Right atrium auricular region (tissue), 2 donors: ENCODE measurements at places on chromosomes 11 and 22. TPM values are rescaled to one million over a fixed set of nuclear protein-coding genes. Genes with fewer than 3 reads are reported as not detected.
A peak's percentile ranks its signal among the peaks of the same experiment; 100 is the strongest.

- peaks cover 42% of the 10 kb centered on the region for H3K4me1 ChIP-seq
- no peaks in the 10 kb centered on the region for H3K36me3 ChIP-seq
- DNase-seq = no peak
- no peaks in the 10 kb centered on the region for H3K27me3 ChIP-seq
Observed at GRCh38 chr11:44607987-44608386, 42.5 kb downstream of the CD82 start.

- no peak overlapping the region for H3K4me3 ChIP-seq
- no peak for DNase-seq
- H3K4me1 ChIP-seq = no peaks in the 10 kb centered on the region
- H3K36me3 ChIP-seq = no peaks in the 10 kb centered on the region
- no peak overlapping the region for H3K27ac ChIP-seq
Observed at GRCh38 chr11:32309530-32310213, 125.7 kb downstream of the WT1 start.

DNA sequence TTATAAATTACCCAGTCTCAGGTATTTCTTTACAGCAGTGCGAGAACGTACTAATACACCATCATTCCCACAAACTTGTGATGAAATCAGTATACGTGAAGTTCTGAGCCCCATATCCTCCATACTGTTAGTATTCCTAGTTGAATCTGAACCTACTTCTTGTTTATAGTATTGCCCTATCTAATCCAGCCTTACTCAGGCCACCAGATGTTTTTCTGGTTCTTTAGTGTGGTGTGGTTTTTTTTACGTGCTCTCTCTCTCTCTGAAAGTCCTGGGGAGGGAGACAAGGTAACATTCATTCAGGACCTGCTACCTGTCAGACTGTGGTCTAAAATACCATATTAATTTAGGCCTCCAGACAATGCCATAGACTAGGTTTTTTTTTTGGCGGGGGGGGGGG lies 47.6 kb upstream of the TEAD1 start:
- no peaks in the 10 kb centered on the region for H3K36me3 ChIP-seq
- no peaks in the 10 kb centered on the region for H3K27me3 ChIP-seq
- no peaks in the 10 kb centered on the region for H3K4me1 ChIP-seq
- no peak for DNase-seq
- no peak overlapping the region for H3K4me3 ChIP-seq

DNA sequence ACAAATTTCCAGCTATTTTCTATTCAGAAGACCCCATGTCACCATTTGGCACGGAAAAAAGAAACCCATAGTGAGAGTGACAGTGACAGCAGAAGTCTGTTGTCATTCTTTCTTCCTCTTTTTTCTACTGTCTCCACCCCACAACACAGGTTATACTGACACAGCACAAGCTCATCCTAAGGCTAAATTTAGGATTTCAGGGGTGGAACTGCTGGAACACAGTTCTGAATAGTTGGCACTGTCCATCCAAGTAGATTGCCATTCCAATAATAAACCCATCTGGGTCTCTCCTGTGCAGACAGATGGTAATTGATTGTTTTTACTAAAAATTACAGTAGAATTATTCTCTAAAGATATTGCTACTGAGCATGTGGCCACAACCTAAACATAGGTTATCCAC lies 95.2 kb upstream of the C11orf87 start:
- no peaks in the 10 kb centered on the region for H3K36me3 ChIP-seq
- H3K27me3 ChIP-seq = no peaks in the 10 kb centered on the region
- no peaks in the 10 kb centered on the region for H3K4me1 ChIP-seq
- no peak for DNase-seq

DNA sequence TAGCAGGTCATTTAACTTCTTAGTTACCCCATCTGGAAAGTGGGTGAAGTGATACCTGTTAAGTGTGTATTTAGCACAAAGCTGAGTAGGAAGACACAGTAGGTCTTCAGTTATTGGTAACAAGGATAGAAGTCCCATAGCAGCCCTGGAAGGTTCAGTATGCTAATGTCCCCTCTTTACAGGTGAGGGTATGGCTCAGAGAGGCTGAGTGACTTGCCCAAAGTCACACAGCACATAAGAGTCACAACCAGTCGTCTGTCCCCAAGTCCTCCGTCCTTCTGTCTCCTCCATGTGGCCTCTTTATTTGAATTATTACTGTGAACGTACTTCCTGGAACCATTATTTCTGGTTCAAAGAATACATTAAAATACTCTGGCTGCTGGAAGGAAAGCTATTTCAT lies 10.5 kb downstream of the ASPHD2 start:
- no peak overlapping the region for H3K27ac ChIP-seq
- H3K4me3 ChIP-seq = no peak overlapping the region
- DNase-seq = no peak
- no peaks in the 10 kb centered on the region for H3K4me1 ChIP-seq
- no peaks in the 10 kb centered on the region for H3K27me3 ChIP-seq

P2RX3 gene
- total RNA-seq = not detected

CSNK2A3 gene
- 0.75 TPM for total RNA-seq

DNA sequence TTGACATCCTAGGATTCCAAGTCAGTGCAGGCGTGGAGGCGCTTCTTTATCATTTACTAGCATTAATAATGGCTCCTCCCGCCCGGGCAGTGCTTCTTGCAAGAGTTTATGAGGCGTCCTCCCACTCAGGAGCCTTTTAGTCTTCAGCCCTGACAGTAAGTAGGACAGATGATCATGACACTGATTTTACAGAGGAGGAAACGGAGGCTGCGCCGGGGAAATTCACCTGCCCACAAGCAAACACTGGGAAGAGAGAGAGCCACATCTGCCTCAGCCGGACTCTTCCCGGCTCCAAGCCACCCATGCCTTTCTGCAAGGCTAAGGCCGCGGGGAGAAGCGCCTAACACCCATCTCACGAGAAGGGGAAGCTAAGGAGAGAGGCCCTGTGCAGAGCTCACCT lies 35.9 kb downstream of the KIAA0930 start:
- no peak overlapping the region for H3K4me3 ChIP-seq
- no peak overlapping the region for H3K27ac ChIP-seq
- H3K36me3 ChIP-seq = peaks cover 22% of the 10 kb centered on the region

DNA sequence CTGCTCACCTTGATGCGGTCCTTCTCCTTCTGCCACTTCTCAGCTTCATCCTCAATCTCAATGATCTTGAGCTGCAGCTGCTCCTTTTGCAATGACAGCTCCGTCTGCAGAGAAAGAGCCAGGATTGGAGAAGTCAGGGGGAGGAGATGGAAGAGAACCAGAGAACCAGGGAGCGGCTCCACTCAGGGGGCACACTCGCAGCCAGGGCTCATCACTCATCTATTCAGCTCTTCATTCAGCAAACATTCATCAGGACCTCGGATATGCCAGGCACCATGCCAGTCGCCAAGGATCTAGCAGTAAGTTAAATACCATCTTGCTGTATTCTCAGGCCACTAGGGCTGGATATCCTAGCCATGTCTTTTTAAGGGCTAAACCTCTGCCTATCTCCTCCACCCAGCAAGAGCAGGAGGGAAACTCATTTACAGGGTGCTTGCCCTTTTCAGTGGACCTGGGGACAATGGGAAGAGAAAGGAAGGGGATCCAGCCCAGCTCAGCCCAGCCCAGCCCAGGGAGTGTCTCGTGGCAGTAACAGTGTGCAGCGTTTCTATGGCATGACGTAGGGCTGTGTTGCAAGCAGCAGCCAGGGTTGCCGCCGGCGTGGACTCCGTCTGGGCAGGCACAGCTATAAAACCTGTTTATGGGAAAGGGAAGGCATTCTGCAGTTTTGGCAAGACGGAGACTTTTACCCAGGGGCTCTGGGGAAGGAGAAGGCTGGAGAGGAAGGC lies 9.4 kb downstream of the TRIM29 start:
- no peaks in the 10 kb centered on the region for H3K36me3 ChIP-seq
- H3K27ac ChIP-seq = no peak overlapping the region
- H3K27me3 ChIP-seq = no peaks in the 10 kb centered on the region
- H3K4me3 ChIP-seq = no peak overlapping the region

DNA sequence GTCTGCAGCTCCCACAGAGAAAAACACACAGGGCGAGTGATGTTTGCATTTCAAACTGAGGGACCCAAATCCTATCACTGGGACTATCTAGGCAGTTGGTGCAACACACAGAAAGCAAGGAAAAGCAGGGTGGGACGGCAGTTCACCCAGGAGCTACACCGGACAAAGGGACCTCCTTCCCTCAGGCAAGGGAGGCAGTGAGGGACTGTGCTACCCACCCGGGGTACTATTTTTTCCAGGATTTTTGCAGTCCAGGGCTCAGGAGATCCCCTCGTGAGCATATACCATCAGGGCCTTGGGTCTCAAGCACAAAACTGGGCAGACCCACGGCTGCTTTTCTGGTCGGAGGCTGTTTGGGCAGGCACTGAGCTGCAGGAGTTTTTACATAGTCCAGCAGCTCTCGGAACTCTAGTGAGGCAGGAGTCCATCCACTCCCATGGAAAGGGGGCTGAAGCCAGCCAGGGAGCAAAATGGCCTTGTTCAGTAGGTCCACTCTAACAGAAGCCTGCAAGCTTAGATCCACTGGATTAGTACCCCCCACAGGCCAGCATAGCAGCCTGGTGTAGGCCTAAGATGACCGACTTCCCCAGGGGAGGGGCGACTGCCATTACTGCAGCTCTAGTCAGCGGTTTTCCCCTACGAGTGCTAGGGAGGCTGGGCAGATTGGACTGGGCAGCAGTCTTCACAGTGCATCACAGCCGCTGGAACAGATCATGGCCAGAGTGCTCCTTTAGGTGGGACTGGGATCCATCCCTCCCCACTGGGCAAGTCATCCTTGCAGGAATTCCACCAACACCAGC lies 28.2 kb downstream of the CARD18 start:
- no peaks in the 10 kb centered on the region for H3K4me1 ChIP-seq
- H3K4me3 ChIP-seq = no peak overlapping the region
- H3K36me3 ChIP-seq = no peaks in the 10 kb centered on the region
- H3K27me3 ChIP-seq = no peaks in the 10 kb centered on the region
- DNase-seq = no peak

MMP27 gene
- total RNA-seq = not detected

- DNase-seq = no peak
- no peaks in the 10 kb centered on the region for H3K36me3 ChIP-seq
- H3K4me1 ChIP-seq = no peaks in the 10 kb centered on the region
- H3K27ac ChIP-seq = no peak overlapping the region
Observed at GRCh38 chr11:121524233-121524631, 71.5 kb upstream of the SORL1-AS1 start.

SLC2A11 gene
- 15.5 TPM for total RNA-seq

- no peak overlapping the region for H3K4me3 ChIP-seq
- no peaks in the 10 kb centered on the region for H3K4me1 ChIP-seq
- no peaks in the 10 kb centered on the region for H3K27me3 ChIP-seq
Observed at GRCh38 chr22:26127126-26127525, 42.1 kb upstream of the SEZ6L start.

- no peaks in the 10 kb centered on the region for H3K27me3 ChIP-seq
- no peaks in the 10 kb centered on the region for H3K4me1 ChIP-seq
- no peak overlapping the region for H3K4me3 ChIP-seq
- DNase-seq = no peak
- H3K27ac ChIP-seq = peak overlapping the region; percentile 17
Observed at GRCh38 chr11:78190871-78191538, 2.3 kb downstream of the USP35 start.

ARL2 gene
- total RNA-seq = 207 TPM

GLB1L2 gene
- 0.22 TPM for total RNA-seq

NAALAD2 gene
- total RNA-seq = 0.83 TPM

DNA sequence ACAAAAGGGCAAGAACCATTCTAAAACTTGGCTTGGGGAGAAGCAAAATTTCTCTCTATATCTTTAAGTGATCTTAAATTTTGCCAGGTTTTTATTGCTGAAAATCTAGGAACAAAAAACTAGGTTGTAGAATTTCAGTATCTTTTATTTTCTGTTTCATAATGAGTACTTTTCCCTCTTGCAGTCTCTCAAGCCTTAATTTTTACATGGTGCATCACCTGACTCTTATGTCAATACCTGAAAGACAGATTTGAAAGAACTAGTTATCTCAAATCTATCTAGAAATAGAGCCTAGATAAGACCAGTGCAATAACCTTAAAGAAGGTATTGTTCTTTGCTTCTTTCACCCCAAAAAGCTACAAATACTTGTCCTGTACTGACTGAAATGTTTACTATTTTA lies 122.1 kb downstream of the TRIM44 start:
- H3K36me3 ChIP-seq = no peaks in the 10 kb centered on the region
- no peaks in the 10 kb centered on the region for H3K27me3 ChIP-seq
- H3K27ac ChIP-seq = no peak overlapping the region
- no peak overlapping the region for H3K4me3 ChIP-seq
- peaks cover 25% of the 10 kb centered on the region for H3K4me1 ChIP-seq
- no peak for DNase-seq

DNA sequence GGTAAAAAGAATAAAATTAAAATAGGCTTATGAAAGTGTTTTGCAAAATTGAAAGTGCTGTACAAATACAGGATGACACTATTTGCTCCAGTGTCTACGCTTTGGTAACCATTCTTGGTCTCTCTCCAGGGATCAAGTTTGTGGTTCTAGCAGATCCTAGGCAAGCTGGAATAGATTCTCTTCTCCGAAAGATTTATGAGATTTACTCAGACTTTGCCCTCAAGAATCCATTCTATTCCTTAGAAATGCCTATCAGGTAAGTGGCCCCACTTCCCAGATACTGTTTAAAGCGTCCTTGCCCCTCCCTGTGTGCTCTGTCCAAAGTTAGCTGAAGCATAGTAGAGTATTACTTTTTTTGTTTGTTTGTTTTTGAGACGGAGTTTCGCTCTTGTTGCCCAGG lies 3.1 kb downstream of the TRAPPC4 start:
- no peak for DNase-seq
- no peak overlapping the region for H3K4me3 ChIP-seq
- peaks cover 42% of the 10 kb centered on the region for H3K4me1 ChIP-seq

GAL3ST3 gene
- 22.7 TPM for total RNA-seq

DNA sequence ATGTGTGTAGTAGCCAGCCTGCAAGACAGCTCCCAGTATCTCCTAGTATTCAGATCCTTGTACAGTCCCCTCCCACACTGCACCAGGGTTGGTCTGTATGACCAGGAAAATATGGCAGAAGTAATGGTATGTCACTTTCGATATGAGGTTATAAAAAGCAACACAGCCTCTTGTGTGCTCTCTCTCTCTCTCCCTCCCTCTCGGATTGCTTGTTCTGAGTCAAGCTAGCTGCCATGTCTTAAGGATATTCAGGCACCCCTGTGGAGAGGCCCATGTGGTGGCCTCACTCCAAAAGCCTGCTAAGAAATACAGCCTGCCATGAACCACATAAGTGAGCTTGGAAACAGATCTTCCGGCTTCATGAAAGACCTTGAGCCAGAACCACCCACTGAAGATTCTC lies 25.4 kb downstream of the FXYD6 start:
- H3K36me3 ChIP-seq = no peaks in the 10 kb centered on the region
- DNase-seq = peak; percentile 50
- no peaks in the 10 kb centered on the region for H3K27me3 ChIP-seq
- peaks cover 16% of the 10 kb centered on the region for H3K4me1 ChIP-seq
- no peak overlapping the region for H3K27ac ChIP-seq

GRCh38 chr22:38137876-38138687 lies 27.6 kb upstream of the BAIAP2L2 start:
- no peak for DNase-seq
- H3K4me1 ChIP-seq = no peaks in the 10 kb centered on the region
- no peak overlapping the region for H3K4me3 ChIP-seq
- H3K36me3 ChIP-seq = no peaks in the 10 kb centered on the region
- H3K27me3 ChIP-seq = no peaks in the 10 kb centered on the region

C11orf86 gene
- total RNA-seq = not detected

LMO1 gene
- total RNA-seq = not detected

GRCh38 chr22:30602049-30602448 lies 4.9 kb upstream of the TCN2 start:
- no peaks in the 10 kb centered on the region for H3K36me3 ChIP-seq
- H3K4me1 ChIP-seq = peaks cover 11% of the 10 kb centered on the region
- DNase-seq = no peak
